ENCODE measurements at places on chromosomes 12 and 14. TPM values are rescaled to one million over a fixed set of nuclear protein-coding genes. Genes with fewer than 3 reads are reported as not detected.

- DNase-seq = no peak
Observed at GRCh38 chr12:18439541-18439940, 178.2 kb downstream of the PIK3C2G start.

DNA sequence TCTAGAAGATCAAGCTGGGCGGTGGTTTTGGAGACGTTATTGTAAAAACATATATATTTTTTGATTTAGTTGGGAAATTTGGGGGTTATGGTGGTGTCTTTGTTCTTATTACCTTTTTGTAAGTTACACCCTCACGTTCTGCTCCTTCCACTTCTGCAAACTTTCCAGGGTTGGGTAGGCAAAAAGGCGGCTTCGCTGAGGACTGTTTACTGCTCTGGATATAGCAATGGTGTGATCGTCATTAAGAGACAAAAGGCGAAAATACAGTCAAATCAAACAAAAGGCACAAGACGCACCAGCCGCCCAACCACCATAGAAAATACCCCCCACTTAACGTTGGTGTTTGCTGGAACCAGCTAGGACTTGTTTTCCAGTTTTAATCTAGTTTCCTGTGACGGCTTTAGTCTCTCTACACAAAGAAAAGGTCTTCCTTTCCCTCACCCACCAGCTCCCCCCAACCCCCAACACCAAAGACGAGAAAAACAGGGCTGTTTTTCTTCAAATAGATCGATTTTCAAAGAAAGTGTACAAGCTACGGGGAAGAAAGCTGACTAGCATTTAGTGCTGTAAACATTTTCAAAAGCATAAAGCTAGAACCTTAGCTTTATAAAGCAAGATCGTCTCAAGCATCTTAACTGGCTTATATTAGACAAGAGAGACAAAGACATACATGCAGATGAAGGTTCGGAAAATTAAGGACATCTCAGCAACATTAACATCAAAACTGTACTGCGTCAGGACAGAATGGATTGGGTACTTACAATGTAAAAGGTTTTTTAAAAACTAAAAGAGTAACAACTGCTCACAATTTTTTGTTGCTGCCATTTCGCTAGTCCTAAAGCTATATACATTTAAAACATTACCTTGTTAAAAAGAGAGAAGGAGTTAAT lies 2.0 kb upstream of the SETD1B start:
- peak; percentile 27 for DNase-seq

DNA sequence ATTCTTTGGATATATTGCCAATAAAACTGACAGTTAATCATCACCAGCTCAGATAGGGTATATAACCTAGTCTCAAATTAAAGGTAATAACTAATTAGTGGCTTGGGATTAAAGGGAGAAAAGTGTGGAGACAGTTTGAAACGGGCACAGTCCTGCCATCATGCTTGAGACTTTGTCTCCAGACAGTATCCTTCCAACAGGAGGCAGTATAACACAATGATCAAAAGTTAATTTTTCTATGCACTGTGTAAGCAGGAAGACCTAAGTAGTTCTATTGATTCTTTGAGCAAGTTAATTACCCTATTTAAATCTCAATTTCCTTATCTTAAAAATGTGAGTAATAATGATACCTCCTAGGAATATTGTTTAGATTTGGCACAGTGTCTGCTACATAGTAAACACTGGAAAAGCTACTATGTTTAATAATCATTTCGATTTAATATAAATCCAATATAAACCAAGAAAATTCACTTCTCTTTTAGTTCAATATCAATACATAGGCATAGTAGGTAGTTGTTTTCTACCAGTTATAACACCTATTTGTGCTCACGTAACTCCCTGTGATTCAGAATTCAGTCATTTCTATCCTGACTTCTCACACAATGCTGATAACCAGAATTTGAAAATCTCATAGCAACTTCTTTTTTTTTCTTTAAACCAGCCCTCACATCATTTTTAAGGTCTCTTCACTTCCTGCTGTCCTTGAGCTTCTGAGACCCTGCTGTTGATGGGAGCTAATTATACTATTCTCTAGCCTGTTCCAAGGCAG lies 53.7 kb downstream of the GALNT4 start:
- peak; percentile 75 for DNase-seq

DNA sequence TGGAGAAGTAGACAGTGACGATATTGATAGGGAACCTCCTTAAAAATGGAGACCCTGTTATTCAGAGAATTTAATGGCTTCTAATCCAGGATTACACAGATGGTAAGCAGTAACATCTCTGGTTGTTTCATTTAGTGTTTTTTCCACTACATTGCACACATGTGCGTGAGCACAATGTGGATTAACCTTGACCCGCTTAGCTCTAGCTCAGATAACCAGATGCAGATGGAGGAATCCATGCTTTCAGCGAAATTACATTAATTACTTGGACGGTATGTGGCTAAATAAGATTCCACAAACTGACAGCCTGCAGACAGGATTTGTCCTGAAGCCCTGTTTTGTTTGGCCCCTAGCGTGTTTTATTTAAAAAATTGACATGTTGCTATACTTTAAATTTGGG lies 378.4 kb downstream of the CCDC91 start:
- DNase-seq = no peak

- no peak for DNase-seq
Observed at GRCh38 chr14:29462321-29462720, 465.3 kb downstream of the PRKD1 start.

GRCh38 chr12:132481345-132481744 lies 8.6 kb upstream of the FBRSL1 start:
- no peak for DNase-seq

- DNase-seq = no peak
Observed at GRCh38 chr12:57765003-57765697, 1.7 kb downstream of the CYP27B1 start.

- DNase-seq = no peak
Observed at GRCh38 chr12:12726555-12727093, 9.5 kb downstream of the CDKN1B start.

GRCh38 chr12:111369496-111370220 lies 763 bp upstream of the PHETA1 start:
- no peak for DNase-seq

GRCh38 chr12:126036348-126036747 lies 971.1 kb downstream of the AACS start:
- DNase-seq = no peak

- DNase-seq = no peak
Observed at GRCh38 chr12:81092053-81092452, 14.2 kb downstream of the ACSS3 start.

GRCh38 chr12:749751-750270 lies 2.6 kb upstream of the WNK1 start:
- DNase-seq = no peak

The RNASE4 gene
- total RNA-seq = 8.9 TPM

The RITA1 gene
- total RNA-seq = 28.3 TPM

DNA sequence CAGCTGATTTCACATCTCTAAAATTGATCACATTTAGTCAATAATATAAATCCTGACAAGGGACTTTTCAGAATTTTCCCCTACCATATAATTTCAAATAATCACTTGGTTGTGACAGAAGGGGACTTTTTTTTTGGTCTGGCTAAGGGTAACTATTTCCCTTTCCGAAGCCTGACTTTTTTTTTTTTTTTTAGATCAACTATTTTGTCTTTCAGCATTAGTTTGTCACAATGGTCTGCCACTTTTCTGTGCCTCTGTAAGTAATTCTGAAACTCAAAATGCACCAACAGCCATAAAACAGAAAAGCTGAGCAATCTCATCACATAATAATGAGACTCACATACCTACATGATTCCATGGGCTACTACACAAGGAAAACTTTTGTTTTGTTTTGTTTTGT lies 266.4 kb downstream of the SSPN start:
- DNase-seq = no peak

The APOF gene
- total RNA-seq = not detected

DNA sequence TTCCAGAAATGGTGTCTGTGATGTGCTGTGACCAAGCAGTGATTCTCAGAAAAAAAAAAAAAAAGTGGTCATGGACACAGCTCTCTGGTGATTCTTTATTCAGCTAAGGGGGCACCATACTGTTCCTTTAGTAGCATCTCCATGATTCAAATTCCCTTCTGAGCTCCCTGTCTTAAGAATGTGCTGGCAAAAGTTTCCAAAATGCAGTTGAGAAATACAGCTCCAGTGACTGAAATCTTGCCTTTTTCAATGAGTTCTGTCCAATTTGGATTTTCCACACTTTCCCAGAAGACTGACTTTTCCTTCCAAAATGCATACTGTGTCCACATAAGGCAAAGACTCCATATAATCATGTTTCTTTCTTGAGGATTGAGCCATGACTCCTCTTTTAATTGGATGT lies 24.3 kb upstream of the CPM start:
- no peak for DNase-seq

The FOXN4 gene
- total RNA-seq = under 0.01 TPM

The IFI27L1 gene
- total RNA-seq = 14.8 TPM

DNA sequence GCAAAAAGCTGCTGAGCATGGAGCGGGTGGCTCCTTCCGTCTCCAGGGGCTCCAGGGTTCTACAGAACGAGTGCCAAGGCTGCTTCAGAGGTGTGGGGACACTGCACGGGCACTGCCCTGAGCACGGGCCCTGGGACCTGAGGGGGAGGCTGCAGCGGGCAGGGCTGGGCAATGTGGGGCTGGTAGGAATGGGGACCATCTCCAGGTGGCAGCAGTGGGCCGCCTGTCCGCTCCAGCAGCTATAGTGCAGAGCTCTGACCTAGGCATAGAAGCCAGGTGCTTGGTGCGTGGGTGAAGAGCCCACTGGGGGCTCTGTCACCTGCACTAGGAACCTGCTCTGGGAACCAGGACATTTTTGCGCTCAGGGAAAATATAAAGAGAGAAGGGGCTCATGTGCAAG lies 22.3 kb downstream of the HDAC7 start:
- no peak for DNase-seq

DNA sequence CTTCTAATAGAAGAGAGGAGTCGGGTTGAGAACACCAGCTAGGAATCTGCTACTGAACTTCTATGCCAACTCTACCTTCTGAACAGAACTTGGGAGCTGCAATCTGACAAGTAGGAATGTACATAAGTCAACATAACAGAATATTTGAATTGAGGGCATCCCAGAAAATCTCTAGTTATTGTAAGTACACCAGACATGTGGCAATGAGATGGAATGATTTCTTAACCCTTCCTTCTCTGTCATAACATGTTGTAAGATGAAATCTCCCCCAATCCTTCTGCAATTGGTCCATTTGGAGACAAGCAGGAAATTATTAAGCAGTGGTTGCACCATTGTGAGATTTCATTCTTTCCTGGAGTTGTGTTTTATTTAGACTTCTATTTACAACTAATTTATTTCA lies 68.7 kb upstream of the TMPO start:
- DNase-seq = no peak

- DNase-seq = no peak
Observed at GRCh38 chr14:94601884-94602391, 10.3 kb upstream of the SERPINA3 start.

The DNAI7 gene
- 0.54 TPM for total RNA-seq

The ACSS3 gene
- 0.54 TPM for total RNA-seq

DNA sequence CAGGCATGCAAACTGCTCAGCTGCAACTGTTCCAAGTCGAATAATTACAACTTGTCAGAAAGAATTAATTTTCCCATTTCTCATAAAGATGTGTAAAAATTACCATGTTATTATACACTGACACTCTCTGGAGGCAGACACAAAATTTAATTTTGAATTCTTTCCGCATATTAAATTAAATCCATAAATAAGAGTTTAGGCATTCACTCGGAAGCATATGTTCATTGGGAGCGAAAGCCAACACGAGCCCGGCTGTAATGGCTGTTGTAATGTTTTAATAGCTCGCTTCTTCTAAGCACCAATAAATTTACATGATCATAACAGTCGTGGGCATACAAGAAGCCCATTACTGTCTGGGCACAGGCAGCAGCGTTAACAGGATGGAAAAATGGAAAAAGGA lies 189.6 kb upstream of the SOX5 start:
- DNase-seq = no peak

DNA sequence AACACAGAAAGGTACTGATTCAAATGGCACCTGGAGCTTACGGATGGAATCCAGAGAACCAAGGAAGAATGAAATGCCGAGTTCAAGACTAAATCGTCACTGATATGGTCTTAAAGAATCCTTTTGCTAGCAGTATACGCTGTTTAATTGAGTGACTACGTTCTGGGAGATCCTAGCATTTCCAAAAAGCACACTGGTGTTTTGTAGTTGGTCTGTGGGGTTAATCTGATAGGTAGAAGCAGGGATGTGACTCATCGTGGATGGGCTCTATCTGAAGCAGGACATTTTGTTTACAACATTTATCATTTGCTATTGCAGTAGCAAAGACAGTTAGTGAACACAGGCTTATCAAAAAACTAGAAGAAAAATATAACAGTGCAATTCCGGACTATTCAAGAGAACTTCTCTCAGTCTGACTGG lies 169.2 kb upstream of the HMGA2 start:
- no peak for DNase-seq

DNA sequence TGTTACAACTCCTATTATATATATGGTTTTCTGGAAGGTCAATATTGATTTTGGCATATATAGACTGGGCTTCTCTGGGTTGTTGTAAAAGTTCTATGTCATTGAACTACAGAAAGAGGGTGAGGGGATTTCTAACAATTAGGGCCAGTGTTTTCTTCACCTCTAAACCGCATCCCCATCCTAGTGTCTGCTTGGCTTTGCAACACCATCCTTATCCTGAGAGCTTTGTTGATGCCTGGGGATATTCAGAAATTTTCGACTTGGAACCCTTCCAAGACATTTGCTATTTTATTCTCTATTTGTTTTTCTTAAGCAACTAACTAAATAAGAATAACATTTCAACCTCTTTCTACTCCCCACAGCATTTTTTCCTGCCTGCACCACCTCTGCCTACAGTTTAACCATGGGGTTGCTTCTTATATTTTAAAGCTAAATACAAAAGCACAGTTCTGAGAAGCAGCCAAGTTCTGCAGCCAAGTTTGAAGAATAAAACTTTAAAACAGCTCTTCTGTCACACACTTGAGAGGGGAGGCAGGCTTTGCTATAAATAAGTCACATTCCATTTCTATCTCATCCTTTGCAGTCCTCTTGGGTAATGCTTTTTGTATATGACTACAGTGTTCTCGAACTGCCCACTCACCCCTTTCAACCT lies 53.4 kb downstream of the RGS6 start:
- no peak for DNase-seq

GRCh38 chr14:71555654-71556559 lies 376.3 kb upstream of the RGS6 start:
- DNase-seq = peak; percentile 31

DNA sequence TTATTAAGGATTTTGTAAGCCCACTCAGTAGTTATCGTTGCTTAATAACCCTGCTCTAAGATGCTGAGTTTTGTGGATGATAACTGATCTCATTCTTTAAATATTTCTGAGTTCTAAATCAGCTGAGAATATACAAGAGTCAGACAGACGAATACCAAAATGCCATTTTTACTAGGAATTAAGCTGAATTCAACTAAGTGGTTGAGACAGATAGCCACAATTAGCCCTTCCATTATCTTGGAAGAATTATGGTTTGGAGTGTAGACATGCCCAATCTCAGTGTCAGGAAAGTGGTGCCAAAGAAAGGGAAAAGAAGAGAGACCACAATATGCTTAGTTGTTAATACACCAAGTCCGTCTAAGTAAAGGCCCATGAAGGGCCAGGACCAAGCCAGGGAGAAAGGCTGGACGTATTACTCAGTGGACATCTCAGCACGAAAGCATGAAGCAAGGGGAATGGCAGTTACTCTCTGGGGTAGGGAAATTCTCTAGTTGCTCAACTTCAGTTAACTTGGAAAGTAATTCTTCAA lies 58.6 kb downstream of the KCNA5 start:
- no peak for DNase-seq

Data from hematopoietic multipotent progenitor cell (in vitro differentiated cells).